Left ventricle myocardium inferior (tissue), 1 donor: ENCODE measurements at places on chromosomes 6 and 20.
A peak's percentile ranks its signal among the peaks of the same experiment; 100 is the strongest.

GRCh38 chr6:139129284-139129683 lies 5.6 kb upstream of the HECA start:
- no peak for DNase-seq

DNA sequence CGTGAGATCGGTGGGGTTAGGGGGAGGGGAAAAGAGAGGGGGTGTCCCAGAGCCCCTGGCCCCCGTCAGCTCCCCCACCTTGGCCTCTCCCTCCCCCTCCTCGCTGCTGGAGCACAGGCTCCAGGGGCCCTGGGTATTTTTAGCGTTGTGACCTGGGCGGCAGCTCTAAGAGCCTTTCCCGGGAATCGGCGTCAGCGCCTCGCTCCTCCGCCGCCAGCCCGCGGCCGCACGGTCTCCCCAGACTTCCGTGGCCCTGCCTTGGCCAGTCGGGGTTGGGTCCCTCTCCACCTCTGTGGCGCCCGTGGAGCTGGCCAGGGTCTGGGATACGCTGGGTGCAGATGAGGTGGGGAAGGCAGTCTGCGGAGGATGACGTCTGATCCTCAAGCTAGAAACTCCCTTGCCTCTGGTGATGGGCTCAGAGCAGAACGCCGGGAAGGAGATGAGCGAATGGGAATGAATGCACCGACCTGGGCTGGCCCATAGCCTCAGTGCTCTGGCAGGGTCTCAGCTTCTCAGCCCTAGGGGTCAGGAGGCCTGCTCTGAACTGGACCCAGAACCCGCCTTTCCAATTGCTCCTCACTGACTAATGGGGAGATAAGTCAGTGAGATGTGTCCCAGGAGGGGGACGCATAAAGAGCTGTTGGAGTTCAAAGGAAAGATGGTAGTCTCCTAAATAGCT lies 883 bp upstream of the DBNDD2 start:
- DNase-seq, result peak; percentile 65

GRCh38 chr6:2909718-2910117 lies 6.6 kb upstream of the SERPINB9 start:
- no peak for DNase-seq

GRCh38 chr20:56759741-56760278 lies 130.7 kb downstream of the TFAP2C start:
- DNase-seq, result no peak

GRCh38 chr20:4632876-4633275 lies 88.8 kb upstream of the PRND start:
- DNase-seq, result no peak

DNA sequence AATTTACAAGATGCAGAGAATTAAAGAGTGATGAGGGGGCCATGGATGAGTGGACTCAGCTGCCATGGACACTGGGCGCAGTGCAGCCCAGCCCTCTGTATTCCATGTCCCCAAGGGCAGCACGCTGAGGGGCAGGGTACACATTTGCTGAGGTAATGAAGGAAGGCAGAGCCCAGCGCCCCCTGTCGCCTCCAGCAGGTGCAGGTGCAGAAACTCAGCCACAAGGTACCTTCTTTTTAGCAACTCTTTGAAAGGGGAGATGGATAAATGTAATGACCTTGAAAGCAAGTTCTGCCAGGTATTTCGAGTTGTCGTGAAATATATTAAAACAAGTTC lies 7.1 kb downstream of the CD93 start:
- DNase-seq, result no peak

- DNase-seq, result no peak
These were observed 101.8 kb upstream of the DST start for GRCh38 chr6:56744528-56744927.
